ENCODE measurements at places on chromosomes 1 and 21. TPM values are rescaled to one million over a fixed set of nuclear protein-coding genes. Genes with fewer than 3 reads are reported as not detected.
A peak's percentile ranks its signal among the peaks of the same experiment; 100 is the strongest.

The NEGR1 gene
- 12.6 TPM for polyA plus RNA-seq

The RGS13 gene
- not detected for polyA plus RNA-seq

The FAM43B gene
- 1.3 TPM for polyA plus RNA-seq

The HLX gene
- 9.9 TPM for polyA plus RNA-seq

The UBL4B gene
- not detected for polyA plus RNA-seq

- DNase-seq, result no peak
These were observed 81.5 kb downstream of the STUM start for GRCh38 chr1:226629896-226630550.

- DNase-seq, result no peak
These were observed 52.8 kb downstream of the DPT start for GRCh38 chr1:168676029-168676812.

DNA sequence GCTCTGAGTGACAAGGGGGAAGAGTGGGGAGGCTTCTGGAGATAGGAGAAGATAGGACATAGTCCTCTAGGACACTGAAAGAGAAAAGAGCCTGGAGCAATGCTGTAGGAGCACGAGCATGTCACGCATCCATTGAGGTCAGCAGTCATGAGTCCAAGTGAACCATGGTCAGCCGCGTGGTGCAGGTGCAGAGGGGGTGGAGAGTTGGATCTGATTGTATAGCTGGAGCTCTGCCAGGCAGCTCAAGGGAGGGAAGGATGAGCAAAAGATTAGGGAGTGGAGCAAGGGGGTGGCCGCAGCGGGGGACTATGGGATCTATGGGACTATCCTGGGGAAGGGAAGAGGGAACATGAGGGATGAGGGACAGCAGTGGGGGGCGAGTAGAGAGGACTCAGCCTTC is 14.0 kb downstream of the PADI1 start:
- no peak for DNase-seq

DNA sequence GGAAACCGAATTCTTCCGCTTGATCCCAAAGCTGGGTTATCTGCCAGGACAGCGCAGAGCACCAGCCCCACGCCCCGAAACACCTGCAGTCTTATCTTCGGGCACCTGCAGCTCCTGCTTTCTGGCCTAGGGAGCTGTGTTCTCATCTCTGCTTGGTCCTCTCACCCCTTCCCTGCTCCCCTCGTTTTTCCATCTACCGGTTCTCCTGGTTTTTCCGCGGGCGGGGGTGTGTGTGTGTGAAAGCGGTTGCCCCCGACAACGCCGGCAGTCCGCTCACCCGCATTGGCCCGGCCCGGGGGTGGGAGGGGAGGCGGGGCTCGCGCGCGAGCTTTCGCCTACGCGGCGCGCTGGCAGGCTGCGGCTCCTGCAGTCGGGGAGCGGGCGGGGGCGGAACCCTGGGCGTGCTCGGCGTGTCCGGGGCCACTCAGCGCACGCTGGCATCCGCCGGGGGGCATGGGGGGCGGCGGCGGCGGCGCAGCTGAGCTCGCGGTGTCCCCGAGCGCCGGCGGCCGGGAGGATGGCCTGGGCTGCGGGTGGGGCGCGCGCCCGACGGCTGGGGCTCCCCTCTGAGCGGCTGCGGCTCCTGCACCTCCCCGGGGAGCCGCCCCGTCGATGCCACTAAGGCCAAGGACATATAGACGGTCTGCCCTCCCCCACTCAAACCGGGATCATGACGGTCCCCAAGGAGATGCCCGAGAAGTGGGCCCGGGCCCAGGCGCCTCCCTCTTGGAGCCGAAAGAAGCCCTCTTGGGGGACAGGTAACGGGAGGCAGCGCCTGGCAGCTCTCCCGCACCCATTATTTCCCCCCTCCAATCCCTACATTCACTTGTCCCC is 3.2 kb downstream of the ATP8B2 start:
- DNase-seq, result peak; percentile 63

DNA sequence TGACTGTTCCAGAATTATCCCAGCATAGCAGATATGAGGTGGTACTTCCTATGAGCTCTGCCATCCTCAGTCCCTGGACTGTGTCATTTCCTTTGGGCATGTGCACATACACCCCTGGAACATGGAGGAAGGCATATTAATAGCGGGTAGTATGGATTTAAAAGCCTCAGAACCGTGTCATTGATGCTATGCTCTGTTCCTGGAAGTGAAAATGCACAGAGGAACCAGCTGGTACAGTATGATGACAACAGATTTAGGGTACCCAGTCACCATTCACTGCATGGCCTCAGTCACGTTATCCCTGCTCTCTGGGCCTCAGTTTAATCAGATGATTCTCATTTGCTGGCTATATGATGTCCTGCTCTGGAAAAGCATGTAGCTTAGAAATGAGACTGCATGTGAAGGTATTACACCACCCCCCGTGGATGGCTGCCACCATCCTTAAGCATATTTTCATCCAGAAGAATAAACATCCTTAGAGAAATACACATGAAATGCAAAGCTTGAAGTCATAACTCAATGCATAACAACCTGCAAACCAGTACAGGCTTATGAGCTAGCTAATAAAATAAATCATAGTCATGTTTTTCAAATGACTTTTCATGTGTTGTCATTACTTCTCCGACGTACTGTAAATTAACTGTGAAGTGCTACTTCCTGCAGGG is 37.8 kb downstream of the SETD4 start:
- DNase-seq, result no peak

DNA sequence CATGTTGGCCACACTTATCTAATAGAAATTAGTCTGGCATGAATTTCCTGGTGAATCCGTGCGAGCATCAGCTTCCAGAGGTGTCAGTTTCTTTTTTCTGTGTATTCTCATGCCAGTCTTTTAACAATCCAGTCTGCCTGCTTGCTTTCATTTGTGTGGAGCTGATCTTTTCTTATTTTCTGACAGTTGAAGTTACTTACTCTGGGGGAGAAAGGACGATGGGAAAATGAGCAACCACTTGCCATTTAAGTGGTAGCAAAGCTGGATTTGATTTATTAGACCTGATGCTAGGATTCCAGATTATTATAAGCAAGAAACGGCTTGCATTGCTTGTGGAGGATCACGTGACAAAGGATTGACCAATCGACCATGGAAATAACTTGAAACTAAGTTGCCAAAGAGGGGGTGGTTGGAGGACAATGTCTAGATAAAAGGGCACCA is 24.3 kb upstream of the APP start:
- no peak for DNase-seq

- DNase-seq, result no peak
These were observed 89.5 kb downstream of the NRIP1 start for GRCh38 chr21:14975136-14975919.

GRCh38 chr1:72734415-72734814 is 452.1 kb upstream of the NEGR1 start:
- DNase-seq, result no peak

- DNase-seq, result no peak
These were observed 239.1 kb downstream of the OMA1 start for GRCh38 chr1:58307431-58307830.

Measured in left renal pelvis (tissue), 4 donors.